ENCODE measurements at places on chromosomes 13 and 19.

- no peak for DNase-seq
Observed at GRCh38 chr13:106533943-106534638, 1.4 kb downstream of the EFNB2 start.

- DNase-seq, result peak; percentile 24
Observed at GRCh38 chr19:3981736-3982681, 3.3 kb downstream of the EEF2 start.

DNA sequence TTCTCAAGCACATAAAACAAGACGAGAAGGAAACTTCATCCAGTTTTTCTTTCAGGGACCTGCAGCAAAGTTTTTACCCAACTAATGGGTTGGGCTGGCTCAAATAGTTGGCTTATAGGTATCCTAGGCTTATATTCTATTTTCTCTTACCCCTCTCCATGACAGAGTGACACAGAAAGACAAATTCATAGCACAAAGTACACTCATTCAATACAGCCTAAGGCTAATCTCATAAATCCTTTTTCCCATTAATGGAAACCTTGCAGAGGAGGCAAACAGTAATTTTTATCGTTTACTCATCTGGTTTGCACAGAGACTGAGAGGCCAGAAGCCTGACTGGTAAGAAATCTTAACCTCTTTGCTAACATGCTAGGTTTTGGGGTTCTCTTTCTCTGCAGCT is 1589.9 kb downstream of the SLITRK1 start:
- no peak for DNase-seq

GRCh38 chr19:33296488-33296971 is 5.8 kb downstream of the CEBPA start:
- DNase-seq, result no peak

DNA sequence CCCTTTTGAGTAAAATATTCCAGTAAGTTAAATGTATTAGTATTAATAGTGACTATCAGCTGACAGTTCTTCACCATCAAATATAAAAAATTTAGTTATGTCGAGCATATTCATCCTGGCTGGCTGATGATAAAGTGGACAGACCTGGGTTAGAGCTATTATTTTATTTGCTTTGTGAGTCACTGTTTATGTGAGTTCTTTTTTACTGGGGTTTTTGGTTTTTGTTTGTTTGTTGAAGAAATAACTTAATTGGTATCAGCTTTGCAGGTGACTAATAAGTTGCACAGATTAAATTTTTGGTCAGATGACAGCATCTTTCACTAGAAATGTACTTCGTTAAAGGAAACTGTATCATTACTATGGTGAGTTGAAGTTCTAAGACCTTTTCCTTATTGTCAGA is 224.7 kb downstream of the GGACT start:
- DNase-seq, result no peak

DNA sequence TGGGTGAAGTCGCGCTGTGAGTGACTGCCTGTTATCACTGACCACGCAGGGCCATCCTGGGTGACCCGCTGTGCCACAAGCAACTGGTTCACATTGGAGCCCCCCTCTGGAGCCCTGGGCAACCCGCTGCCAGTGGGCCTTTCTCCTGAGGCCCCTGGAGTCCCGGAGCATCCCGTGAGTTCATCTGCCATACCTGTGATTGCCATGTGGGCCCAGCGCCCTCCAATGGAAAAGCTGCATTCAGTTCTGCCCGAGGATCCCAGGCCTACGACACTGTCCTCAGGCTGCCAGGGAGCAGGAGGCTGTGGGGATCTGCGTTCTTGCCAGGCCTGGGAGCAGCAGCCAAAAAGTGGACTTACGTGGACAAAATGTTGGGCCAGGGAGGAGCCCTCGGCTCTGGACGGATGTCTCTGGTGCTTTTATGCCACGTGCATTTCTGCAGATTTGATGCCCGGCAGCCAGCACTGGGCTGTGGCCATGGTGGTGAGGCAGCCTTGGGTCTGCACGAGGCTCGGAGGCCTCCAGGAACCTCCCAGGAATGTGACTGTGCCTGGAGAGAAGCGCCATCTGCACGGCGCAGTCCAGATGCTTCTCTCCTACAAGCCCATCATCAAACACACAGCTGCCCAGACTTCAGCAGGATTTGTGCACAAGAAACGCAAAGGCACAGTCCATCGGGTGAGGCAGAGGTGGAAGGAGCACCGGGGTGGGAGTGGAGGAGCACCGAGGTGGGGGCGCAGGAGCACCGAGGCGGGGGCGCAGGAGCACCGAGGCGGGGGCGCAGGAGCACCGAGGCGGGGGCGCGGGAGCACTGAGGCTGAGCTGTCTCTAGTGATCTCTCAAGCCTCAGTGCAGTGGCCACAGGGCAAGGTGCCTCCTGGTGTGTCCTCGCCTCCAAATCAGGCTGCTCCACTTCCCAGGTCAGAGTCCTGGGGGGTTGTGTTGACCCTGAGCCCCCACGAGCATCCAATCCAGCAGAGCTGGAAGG is 44.0 kb downstream of the C13orf46 start:
- peak; percentile 36 for DNase-seq

DNA sequence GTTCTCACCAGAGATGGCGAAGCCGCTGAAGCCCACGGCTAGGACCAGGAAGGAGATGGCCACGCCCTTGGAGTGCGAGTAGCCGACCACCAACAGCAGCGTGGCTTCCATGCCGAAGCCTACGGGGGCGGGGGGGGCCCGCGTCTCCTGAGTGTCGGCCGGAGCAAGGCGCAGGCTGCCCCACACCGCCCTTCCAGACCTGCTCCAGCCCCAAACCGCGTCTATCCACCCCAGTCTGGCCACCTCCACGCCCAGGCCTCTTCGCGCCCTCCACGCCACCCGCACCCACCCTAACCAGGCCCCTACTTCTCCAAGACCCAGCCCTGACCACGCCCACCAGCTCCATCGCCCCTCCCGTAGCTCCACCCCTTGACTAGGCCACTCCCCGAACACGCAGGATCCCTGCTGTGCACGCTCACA is 6.2 kb downstream of the GFY start:
- no peak for DNase-seq

GRCh38 chr13:34208336-34208735 is 390.4 kb downstream of the RFC3 start:
- DNase-seq, result no peak

DNA sequence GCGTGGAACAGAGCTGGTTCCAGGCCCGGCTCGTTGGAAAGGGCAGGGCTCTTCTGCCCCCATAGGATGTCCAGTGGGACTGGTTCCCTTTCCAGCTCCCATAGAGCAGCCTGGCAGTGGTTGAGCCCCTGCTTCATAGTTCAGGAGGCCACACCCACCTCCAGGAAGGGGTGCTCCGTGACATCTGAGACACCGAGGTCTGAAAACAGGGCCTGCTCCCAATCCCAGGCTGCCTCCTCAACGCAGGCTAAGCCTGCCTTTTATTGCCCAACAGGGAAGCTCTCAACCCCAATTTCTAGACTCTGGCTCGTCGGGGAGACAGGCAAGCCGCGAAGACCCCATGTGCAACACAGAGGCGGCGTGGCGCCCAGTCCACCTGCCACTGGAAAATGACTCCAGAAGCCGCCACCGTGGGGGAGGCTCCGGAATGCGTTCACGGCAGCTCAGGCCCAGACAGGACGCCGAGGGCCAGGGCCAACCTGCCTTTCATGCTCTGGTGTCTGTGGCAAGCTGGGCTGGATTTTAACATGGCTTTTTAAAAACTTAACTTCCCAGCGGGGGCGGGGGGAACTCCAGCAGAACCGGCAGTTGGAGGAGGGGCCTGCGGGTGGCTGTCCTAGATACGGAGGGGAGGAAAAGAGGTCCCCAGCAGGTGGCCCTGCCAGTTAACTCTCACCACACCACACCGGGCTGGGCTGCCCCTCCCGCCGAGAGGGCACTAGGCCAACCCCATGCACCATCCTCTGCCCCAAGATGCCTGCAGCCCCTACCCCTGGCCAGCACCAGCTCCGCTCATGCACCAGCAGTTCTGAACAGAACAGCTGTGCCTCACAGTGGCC is 17.9 kb upstream of the TINCR start:
- DNase-seq, result no peak

- no peak for DNase-seq
Observed at GRCh38 chr19:13011653-13012389, 16.5 kb downstream of the NFIX start.

DNA sequence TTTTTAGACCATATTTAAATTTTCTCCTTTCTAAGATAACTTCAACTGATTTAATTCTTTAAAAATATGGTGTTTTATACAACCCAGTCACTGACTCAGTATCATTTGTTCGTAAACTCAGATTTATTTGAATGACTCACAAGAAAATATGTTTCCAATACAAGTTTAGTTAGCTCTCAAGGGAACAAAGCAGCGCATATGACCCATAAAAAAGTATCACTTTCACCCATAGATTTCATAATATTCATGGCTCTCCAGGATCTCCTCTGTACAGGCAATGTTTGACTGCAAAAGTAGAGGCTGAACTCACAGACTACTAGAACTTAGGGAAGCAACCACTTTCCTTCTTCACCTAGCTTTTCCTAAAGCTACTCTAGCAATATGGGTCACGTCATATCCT is 405.6 kb upstream of the PCDH9 start:
- DNase-seq, result no peak

DNA sequence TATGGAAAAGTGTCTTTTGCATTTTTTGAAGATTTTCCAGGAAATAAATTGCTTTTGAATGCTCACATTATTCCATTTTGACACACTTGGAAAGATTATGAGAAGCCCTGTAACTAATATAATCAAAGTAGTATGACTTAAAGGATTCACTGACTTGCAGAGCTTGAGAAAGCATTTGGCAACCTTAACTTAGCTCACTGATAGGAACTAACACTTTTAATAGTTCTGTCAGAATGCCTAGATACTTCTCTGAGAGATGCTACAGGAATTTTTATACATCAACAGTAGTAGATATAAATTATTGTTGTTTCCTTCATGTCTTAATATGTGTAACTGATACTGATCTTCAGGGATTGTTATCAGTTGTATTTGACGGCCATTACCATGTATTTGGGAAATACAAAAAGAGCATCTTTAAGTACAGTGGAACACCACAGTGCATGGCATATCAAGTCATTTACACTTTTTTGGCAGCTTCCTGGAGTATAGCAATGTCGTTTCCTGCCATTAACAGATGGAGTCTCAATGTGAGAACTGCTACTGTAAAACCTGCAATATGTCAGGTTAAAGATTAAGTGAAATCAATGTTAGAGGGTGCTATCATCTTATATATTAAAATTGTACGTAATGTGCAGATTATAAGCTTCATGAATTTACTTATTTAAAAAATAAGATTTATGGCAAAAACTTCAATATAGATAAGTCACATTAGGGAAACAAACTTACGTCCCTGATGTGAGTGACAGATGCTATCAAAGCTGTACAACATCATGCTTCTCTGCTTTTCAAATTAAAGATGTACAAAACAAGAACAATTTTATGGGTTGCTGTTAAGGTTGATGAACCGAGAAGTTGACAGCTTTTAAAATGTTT is 1159.8 kb upstream of the MIR17HG start:
- no peak for DNase-seq

GRCh38 chr13:38376546-38376945 is 26.9 kb downstream of the UFM1 start:
- no peak for DNase-seq

DNA sequence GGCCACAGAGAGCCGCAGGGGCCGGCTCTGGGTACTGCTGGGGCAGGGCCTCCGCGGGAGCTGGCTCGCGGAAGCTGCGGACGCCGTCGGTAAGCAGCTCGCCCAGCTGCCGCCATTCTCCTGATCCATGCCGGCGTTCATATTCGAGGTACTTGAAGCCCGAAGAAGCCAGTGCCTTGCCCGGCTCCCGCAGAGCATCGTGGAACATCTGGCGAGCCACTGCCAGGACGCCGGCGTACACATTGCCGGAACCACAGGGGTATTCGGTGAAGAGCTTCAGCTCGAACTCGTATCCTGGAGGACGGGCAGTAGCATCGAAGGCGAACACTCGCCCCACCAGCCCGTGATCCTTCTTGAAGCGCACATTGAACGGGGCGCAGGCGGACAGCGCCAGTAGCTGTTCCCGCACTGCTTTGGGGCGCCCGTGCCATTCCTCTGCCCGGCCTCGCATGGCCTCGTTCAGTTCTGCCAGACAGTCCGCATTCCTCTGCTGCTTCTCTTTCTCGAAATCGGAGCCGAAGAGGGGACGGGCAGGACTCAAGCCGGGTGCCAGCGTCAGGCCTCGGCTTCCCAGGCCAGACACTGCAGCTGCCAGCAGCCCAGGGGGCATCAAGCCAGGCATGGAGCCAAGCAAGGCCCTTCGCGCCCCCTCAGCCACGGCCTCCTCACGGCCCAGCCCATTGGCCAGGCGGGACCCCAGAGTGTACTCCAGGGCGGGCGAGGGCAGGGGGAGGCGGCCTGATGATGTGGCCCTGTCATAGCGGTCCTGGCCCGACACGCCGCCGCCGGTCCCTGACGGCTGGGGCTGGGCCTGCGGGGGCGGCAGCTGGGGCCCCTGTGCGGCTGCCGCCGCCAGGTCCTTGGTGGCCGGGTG is 1.0 kb downstream of the IRF2BP1 start:
- peak; percentile 46 for DNase-seq

- peak; percentile 72 for DNase-seq
Observed at GRCh38 chr19:1566392-1567115, 1.6 kb downstream of the MEX3D start.

DNA sequence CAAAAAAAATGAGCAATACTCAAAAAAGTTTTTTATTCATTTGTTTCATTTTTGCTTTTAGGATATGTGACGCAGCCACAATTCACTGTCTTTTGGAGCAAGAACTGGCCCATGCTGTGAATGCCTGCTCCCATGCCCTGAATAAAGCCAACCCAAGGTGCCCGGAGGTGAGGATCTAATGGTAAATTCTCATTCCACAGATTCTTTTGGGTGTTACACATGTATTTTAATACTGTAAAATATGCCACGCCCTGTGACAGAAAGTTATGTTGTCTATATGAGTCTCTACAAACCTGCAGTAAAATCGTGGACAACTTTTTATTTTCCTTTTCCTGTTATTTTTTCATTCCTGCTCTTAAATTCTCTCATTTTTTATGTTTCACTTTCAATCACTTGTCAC is 57.5 kb upstream of the AKAP11 start:
- DNase-seq, result no peak

- DNase-seq, result no peak
Observed at GRCh38 chr13:97710797-97711196, 242.7 kb upstream of the IPO5 start.

- DNase-seq, result no peak
Observed at GRCh38 chr19:47156861-47157430, 26.3 kb downstream of the SAE1 start.

DNA sequence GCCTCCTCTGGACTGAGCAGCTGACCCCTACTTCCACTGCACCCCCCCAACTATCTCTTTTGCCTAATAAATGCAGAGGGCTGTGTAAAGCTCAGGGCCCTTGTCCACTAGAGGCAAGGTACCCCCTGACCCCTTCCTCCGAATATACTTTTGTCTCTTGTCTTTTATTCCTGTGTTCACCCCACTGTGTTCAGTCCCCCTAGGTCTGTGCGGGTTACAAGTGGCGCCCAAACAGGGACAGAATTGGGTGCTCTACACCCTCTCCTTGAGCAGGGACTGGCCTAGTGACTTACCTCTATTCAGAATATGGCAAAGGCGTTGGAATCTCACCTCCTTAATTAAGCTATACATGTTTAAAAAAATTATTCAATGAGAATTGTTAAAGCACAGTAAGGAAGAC is 15.0 kb downstream of the ZNF350 start:
- no peak for DNase-seq

- no peak for DNase-seq
Observed at GRCh38 chr13:86464193-86464592, 665.0 kb upstream of the SLITRK6 start.

GRCh38 chr19:41868120-41868988 is 8.3 kb downstream of the RPS19 start:
- no peak for DNase-seq

- no peak for DNase-seq
Observed at GRCh38 chr13:114067381-114067885, 65.0 kb downstream of the RASA3 start.

GRCh38 chr19:2503521-2504109 is 27.7 kb downstream of the GADD45B start:
- DNase-seq, result peak; percentile 59

- DNase-seq, result no peak
Observed at GRCh38 chr13:42977219-42977659, 14.8 kb downstream of the EPSTI1 start.
